Islet precursor cell (in vitro differentiated cells): ENCODE measurements at places on chromosomes 5 and 9.

GRCh38 chr9:7369384-7369821 is 430.2 kb downstream of the DMAC1 start:
- DNase-seq = no peak

- DNase-seq = no peak
Measured at GRCh38 chr5:166123717-166124116, 2167.7 kb upstream of the WWC1 start.

DNA sequence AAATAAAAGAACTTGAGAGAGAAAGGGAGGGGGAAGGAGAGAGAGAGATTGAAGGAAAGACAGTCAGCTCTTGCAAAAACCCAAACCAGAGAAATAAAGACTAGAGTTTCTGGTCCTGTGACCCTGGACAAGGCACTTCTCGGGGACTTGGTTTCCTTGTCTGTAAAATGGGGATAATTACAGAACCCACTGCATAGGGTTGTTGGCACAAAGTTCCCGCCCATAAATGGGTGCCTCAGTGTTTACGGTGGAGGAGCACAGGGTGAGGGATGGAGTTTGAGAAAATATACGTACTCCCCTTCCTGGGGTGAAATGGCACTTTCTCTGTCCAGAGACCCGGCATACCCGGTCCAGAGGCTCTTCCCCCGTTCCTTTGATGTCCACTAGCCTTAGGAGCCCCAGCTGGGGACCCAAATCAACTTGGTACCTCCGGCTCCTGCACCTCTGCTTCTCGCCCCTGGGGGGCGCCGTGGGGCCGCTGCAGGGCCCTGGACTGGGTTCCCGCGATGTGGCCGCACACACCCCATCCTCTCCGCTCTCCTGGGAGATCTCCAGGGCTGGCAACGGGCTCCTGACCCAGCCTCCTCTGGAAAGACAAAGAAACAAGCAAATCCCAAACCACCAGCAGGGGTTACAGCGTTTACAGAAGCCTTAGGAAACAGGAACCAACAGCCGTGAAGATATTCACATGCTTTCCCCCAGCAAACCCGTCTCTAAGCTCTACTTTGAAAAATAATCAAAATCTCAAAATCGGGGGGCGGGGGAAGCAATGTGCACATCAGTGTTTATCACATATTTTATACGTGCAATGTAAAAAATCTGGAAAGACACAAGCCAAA is 26.3 kb downstream of the PTGES start:
- peak; percentile 93 for DNase-seq

DNA sequence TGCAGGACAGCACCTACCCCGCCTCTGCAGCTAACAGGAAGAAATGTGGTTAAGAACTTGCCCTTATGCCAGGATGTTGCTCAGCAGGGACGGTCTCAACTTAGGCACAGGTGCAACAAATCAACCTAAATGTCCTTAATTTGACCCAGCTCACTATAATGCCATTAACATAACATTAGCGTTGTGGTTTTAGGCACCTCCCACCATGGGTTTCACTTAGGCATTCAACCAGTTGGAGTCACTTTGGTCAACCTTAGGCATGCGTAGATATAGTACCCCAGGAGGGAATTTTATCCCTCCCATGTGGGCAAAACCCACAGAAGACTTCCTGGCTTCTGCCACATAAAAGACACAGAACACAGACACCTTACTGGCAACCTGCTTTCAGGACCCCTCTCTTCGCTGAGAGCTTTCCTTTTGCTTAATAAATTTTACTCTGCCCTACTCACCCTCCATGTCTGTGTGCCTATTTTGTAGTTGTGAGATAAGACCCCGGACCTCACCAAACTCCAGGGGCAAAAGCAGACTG is 8.7 kb upstream of the ERAP1 start:
- DNase-seq = no peak

- peak; percentile 69 for DNase-seq
Measured at GRCh38 chr5:40689438-40689837, 9.7 kb downstream of the PTGER4 start.

DNA sequence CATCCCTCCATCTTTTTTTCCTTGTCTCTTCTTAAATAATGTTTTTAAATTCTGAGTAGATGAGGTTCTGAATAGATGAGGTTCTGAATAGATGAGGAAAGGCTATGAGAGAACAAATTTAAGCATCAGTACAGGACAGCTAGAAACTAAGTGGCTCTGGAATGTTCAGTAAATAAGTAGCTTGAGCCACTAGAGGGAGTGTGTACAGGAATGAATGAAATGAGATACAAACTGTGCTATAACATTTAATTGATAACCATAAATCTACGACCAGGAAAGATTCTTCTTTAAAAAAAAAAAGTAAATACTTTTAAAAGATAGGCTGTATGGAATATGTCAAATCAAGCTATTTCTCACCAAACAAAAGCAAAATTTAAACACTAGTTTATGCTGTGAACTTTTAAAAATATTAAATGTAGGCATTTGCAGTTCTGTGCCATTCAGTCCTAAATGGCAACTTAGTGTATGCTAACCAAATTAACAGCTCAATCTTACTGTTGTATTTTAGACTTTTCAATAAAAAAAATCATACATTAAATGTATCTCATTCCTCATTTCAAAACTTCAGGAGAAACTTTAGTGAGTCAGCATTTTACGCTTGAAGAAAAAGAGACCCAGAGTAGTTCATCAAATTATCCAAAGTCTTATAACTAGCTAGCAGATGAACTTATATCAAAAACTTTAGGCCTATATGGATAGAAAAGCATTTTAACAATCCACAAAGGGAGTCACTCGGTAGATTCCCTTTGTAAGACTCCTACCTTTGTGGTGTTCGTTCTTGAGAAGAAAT is 70.4 kb upstream of the SNX2 start:
- DNase-seq = no peak
